ENCODE measurements at places on chromosomes 12 and 14.
A peak's percentile ranks its signal among the peaks of the same experiment; 100 is the strongest.

GRCh38 chr14:102461490-102462338, 47.9 kb downstream of the ANKRD9 start:
- no peak for DNase-seq

GRCh38 chr14:81991998-81992397, 458.3 kb upstream of the SEL1L start:
- no peak for DNase-seq

GRCh38 chr12:3078086-3078820, 1.1 kb downstream of the TSPAN9 start:
- DNase-seq = no peak

- DNase-seq = peak; percentile 11
Measured at GRCh38 chr12:113196990-113197389, 11.5 kb downstream of the RITA1 start.

DNA sequence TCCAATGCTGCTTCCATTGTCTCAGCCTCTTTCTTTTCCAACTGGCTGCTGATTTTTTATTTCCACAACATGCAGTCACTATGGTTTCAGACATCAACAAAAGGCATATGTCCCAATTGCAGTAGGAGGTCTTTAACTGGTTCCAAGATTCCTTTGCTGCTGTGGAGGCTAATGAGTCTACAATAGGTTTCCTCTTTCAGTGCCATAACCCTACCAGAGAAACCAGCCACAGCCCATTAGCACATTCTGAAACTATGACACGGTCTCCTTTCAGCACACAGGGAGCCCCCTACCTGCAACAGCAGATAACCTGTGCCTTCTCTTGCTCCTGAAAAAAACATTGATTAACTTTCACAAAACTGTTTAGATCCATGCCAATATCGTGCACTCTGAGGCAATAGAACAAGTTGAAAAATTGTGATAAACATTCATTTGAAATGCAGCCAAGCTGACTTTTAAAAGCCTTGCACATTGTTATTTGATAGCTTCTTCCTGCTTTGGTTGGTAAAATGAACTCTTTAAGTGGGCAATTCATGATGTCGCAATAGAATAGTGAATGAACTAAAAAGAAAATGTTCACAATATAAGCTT, 32.4 kb downstream of the PLEKHG7 start:
- DNase-seq = no peak

GRCh38 chr12:132465269-132466190, 24.4 kb upstream of the FBRSL1 start:
- DNase-seq = peak; percentile 64

DNA sequence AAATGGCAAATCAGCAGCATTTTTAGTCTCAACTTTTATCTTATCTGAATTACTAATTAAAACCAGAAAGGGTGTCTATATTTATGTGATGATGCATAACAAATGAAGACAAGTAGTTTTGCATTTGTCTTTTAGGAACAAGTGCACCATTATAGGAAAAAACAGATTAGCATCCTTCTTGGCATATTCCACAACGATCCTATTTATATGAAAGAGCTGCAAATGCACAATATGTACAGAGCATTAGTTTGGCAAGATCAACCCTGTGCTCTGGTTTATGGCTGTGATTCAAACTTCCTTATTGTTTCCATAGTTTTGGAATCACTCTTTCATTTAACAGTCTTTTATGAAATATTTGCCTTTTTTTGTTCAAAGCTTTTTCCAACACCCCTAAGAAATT, 486.8 kb downstream of the KCNH5 start:
- no peak for DNase-seq

- DNase-seq = peak; percentile 4
Measured at GRCh38 chr12:57127101-57127725, 1.1 kb upstream of the LRP1 start.

Data from NCI-H524 treated with DMSO at 0.1 percent for 48 hours (cell line).